Stimulated activated CD4-positive, alpha-beta T cell treated with anti-CD3 and anti-CD28 coated beads, Interleukin-12 subunit alpha, Interleukin-12 subunit beta, amount 100 ng/mL, for 48 hours (primary cell): ENCODE measurements at places on chromosomes 3 and 15.
A peak's percentile ranks its signal among the peaks of the same experiment; 100 is the strongest.

- no peak for DNase-seq
Observed at GRCh38 chr3:123272547-123272946, 70.8 kb downstream of the SEC22A start.

DNA sequence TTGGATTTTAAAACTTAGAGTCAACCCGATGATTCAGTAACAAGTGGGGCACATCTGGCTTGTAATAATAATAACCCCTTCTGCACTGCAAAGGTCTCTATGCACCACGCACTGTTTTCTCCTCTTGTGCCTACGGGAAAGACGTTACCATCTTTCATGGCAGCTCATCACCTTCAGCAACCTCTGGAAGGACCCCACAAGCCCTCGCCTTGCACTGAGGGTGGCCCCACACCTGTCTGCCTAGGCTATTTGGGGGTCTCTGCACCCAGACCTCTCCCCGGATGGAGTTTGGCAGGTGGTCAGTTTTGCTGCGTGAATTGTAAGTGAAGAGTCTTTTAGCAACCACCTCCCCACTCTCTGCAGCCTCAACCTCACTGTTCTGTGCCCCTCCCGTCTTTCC lies 138.6 kb upstream of the MEF2A start:
- no peak for DNase-seq

DNA sequence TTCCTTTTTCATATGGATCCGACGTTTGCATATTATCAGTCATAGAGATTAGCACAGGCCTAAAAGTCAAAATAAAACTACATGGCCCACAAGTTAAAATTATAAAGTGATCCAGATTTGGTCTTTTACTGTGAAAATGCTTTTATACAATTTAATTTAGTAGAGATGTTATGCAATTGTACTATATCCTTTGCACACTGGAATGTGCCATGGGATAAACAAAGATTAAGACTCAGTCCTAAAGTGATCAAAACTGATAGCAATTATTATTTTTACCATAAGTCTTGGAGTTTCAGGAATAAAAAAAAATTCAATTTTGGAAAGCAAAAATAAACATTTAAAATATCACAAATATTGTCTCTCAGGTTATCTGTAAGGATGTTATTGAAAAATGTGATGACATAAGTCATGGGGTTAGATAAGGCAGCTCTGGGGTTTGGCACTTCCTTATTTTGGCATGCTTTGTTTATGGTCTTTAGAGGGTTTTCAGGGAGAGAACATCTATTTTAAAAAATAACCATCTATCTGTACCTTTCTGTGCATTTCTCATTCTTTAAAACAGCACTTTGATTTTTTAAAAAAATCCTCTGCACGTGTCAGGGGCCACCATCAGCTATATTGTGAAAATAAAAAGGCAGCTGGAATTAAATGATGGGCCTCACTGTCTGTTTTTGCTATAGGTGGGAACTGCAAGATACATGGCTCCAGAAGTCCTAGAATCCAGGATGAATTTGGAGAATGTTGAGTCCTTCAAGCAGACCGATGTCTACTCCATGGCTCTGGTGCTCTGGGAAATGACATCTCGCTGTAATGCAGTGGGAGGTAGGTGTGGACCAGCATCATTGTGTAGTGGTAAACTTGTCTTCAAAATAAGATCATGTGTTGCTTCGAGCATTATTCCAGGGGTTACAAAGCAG lies 67.3 kb downstream of the TGFBR2 start:
- DNase-seq = no peak

- peak; percentile 42 for DNase-seq
Observed at GRCh38 chr15:72785432-72785831, 1.9 kb upstream of the ADPGK start.

GRCh38 chr15:46456456-46456855 lies 821.6 kb downstream of the SQOR start:
- no peak for DNase-seq

DNA sequence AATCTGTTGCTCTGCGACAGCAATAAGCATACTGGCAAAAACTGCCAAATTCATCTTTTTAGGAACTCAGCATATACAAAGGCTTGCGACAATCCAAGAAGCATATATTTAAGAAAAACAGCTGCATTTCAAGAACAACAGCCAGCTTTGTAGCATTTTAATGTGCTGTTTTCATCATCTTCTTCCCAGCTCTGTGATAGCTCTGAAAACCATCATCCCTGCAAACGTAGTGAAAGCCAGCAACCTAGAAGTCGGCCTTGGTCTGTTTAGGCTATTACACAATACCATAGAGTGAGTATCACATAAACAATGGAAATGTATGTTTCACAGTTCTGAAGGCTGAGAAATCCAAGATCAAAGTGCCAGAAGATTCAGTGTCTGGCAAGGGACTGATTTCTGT lies 187.5 kb downstream of the NAALADL2 start:
- DNase-seq = no peak

- DNase-seq = no peak
Observed at GRCh38 chr3:177041021-177041729, 156.1 kb downstream of the TBL1XR1 start.

DNA sequence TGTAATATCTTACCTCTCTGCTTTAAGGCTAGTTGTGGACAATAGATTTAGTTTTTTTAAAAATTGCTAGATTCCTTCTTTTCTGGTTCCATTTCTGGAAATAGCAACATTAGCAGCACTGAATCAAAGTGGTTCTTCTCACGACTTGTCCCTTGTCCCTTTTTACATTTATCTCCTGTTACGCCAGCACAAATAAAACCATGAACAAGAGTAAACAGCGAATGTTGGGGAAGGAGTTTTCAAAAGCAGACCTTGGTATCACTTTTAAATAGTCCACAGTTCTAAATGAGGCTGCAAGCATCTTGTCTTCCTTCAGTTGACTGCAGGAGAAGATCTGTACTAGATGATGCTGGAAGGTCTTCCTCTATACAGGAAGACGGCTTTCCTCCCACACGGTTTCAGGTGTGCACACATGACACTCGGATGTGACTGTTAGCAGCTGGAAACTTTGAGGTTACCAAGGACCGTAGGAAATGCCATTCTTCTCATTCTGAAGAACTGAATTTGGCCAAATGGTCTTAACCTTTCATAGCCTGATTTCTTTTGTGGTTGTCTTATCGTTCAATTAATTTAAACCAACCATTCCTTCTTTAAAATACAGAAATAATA lies 251.0 kb upstream of the ICE2 start:
- DNase-seq = peak; percentile 35
